NCI-H187 treated with DMSO at 0.1 percent for 48 hours (cell line): ENCODE measurements at places on chromosomes 13 and 19.

DNA sequence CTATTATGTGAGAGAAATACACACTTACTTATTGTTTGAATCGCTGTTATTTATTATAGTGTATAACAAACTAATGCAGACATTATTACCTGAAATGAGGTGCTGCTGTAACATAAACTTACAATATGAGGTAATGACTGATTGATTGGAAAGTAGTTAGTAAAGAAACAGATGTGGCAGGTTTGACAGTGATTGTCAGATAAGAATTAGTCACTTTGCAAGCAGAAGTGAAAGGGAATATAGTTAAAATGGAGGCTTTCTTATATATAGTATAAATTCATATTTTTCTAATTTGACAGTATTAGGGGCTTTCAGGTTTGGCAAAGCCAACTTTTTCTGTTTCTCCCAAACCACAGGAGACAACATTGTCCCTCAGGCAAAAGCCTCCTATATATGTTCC is 20.6 kb downstream of the MIR17HG start:
- DNase-seq = no peak

DNA sequence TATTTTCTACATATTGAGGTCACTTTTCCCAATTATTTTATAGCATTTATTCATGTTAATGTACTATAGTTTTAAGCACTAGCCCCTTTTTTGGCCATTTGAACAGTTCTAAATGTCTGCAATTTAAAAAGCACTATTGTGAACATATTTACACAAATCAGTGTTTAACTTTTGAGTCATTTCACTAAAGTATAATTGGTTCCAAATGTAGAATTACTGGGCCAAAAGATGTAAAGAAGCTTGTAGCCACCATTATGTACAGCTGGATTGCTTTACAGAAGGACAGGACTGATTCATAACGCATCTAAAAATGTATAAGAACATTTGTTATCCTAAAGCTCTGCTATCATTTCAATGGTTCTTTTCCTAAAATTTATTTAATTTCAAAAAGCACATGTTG is 16.6 kb upstream of the ATP12A start:
- no peak for DNase-seq

DNA sequence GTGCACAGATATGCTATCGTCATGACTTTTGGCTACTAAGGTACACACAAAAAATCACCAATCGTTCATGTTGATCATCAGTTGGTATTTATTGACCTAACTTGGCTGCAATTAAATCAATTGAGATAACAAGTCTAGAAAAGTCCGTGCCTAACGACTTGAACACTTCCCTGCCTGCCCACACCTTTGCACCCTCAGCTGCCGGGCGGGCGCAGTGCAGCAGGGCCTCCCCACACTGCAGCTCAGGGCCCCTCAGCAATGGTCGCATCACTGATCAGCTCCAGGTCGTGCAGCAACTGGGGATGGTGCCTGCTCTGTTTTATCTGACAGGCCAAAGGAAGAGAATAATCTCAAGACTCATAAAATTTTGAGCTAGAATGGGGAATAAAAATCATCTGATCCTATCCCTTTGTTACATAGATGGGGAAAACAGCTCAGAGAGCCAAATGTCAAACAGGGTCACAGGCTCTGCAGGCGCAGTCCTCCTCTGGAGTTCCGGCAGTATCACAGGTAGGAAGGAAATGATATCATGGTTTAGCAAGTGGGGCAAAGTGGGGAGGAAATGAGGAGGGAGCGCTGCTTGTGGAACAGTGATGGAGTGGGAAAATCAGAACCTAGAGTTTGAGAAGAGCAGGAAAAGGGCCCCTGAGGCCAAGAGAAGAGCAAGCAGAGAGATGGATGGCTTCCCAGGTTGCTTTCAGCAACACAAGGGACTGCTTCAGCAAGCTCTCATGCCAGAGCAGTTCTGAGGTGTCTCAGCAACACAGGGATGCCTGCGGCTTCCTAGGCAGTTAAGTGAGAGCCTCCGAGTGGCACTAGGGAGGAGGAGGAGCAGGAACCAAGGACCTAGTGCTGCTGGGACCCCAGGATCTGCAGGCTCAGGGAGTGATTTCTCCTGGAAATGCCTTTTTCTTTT is 57.5 kb downstream of the SLC7A1 start:
- DNase-seq = no peak

DNA sequence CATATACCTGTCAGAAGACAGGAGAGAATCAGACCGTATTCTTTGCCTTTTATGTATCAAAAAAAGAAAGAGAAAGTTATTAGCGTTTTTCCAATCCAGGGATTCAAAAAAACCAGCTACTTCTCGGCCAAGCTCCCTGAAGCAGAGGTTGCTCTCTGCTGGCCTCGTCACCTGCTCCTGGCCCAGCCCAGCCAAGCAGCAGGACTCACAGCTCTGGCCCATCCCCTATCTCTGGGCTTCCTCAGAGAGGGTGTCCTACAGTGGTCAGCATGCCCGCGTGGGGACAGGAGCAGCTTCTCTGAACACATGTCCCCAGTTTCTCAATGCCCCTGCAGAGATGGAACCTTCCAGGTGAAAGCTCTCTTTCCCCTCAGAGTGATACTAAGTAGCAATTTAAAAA is 209.0 kb downstream of the URI1 start:
- DNase-seq = no peak

- no peak for DNase-seq
Observed at GRCh38 chr19:42475366-42475765, 32.6 kb upstream of the CXCL17 start.

DNA sequence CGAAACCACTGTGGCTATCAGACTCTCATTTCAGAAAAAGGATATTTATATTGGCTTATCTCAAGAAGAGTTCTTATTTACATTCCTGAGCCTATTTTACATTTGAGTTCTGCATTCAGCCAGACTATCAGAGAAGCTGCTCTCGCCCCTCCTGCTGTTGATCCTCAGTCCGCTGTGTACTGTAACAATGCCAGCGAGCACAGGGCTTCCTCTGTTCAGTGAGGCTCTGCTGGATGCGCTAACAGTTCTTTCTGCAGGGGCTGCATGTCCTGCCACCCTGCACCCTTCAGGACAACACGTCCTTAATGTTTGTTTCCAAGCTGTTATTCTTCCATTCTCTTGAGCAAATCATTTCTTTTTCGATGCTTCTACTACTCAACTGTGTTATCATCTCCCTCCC is 463.7 kb upstream of the SGCG start:
- no peak for DNase-seq

GRCh38 chr13:108560093-108560492 is 69.3 kb upstream of the MYO16 start:
- DNase-seq = no peak

- DNase-seq = no peak
Observed at GRCh38 chr19:31591258-31591657, 242.0 kb upstream of the TSHZ3 start.

DNA sequence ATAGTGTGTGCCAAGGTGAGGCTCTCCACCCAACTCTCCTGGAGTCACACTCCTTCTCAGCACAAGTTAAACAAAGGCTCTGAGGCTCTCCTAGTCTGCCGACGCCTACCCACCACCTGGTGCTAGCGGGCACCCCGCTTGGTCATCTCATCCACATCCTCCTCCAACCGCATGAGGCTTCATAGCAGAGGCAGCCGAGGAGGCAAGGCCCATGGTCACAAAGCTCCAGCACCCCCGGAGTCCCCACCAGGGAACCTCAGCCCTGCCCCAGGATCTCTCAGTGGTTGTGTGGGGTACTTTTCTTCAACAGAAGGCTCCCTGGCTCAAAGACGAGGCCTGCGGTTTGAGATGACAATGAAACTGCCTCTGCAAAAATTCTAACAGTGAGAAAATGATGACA is 43.0 kb downstream of the STK24 start:
- no peak for DNase-seq

DNA sequence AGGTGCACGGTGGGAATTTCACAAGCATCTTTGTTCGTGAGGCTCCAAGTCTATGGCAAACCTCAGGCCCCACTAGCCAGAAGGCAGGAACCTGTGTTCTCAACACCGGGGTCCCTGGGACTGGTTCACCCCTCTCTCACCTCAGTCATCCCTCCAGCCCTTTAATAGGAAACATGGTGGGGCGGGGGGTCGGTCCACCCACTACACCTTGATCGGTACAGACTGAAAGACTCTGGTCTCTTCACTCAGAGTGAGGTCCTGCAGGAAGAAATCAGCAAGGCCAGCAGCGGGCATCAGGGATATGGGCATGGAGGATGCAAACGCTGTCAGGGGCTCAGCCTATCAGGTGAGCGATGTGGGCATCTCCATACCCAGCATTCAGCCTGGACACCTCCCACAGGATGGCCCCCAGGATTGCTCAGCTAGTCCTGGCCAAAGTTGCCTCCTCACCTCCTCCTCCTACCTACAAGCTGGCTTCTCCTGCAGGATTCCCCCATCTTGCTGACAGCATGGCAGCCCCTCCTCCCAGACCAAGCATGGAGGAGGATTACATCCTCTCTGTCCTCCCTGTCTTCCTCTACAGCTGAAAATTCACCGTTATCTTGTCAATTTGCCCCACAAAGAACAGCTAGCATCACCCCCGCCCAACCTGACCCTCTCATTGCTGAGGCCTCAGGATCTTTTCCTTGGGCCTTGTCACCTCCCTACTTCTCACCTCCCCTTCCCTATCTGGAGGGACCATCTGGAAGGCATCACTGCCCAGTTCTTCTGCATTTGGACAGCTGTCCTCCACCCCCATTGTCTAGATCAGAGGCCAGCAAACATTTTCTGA is 37.3 kb upstream of the CD33 start:
- DNase-seq = no peak

DNA sequence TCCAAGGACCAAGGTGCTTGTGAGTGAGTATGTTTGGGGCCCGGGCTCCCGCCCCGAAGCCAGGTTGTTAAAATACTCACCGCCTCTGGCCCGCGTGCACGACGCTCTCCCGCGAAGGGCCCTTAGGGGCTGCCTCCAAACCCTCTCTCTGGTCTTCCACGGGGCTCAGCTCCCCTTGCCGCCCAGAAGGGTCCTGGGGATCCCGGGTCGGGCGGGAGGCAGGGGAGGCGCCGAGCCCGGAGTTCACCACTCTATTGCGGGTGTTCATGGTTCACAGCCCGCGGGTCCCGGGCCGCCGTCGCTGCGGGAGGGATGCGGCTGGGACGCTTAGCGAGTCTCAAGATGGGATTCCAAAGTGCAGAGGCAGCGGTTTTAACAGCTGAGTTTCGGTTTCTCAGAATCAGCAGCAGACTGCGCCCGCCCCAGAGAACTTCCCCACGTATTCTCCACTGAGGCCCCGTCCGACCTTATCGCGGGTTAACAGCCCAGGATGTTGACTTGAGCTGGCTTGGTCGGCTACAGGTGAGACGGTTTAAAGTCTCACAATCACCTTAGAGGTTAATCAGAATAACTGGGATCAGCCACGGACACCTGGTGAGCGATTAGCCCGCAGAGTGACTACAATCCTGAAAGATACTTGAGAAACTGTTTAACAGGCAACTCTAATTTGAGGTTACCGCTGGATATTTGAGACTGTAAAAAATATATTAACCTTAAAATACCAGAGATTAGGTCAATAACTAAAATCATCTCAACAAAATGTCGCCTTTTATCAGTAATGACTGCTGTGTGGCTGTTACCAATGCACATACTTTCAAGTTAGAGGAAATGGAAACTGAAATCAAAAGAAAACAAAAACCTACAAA is at the start of gene EPSTI1:
Gene EPSTI1, minus strand, starts transcription at position 344 of the 866 bp plus-strand sequence. Its CDS starts 76 bp downstream, at position 268.
- no peak for DNase-seq

DNA sequence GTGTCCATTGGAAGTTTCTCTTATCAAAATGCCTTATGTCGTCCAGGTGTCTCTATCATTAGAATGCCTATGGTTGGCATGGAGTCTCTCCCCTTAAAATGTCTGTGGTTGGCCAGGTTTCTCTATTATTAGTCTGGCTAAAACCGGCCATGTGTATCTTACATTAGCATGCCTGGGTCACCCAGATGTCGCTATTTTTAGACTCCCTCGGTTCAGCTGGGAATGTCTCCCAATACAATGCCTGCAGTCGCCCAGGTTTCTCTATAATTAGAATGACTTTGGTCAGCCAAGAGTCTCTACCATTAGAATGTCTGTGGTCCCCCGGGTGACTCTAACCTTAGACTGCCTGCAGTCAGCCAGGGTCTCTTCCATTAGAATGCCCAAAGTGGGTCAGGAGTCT is 1536.1 kb downstream of the UQCRFS1 start:
- no peak for DNase-seq

GRCh38 chr19:5018224-5019015 is 49.5 kb downstream of the KDM4B start:
- DNase-seq = no peak

- no peak for DNase-seq
Observed at GRCh38 chr19:45090034-45090433, 2.9 kb upstream of the PPP1R37 start.

DNA sequence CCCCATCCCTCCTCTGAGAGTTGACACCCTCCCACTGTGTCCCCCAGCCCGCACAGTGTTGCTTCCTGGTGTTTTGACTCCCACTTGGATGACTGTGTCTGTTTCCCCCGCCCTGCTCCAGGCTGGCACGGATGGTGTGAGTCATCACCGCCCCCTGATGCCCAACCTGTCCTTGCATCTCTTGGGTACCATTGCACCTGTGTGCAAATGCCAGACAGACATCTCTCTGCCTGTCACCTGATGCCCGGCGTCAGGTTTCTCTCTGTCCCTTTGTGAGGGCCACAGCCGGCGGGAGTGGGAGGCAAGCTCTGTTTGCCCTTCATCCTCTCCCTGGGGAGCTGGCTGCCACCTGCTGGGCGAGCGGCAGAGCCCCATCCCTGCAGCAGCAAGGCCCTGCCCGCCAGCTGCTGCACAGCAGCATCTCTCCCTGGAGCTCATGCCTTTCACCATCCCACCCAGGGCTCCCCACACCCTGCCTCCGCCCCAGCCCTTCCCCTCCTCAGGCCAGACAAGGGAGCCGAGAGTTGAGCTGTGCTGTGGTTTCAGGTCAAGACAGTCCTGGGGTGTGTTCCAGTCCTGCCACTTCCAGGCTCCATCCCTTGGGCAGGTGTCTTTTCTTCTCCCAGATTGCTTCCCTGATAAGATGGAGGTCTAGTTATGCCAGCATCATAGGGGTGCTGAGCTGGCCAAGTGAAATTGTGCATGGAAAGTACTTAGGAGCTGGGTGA is 29.7 kb downstream of the NKPD1 start:
- peak; percentile 87 for DNase-seq

- no peak for DNase-seq
Observed at GRCh38 chr13:40077396-40078027, 422.1 kb downstream of the COG6 start.

- DNase-seq = no peak
Observed at GRCh38 chr13:32277839-32278238, 37.3 kb downstream of the ZAR1L start.

DNA sequence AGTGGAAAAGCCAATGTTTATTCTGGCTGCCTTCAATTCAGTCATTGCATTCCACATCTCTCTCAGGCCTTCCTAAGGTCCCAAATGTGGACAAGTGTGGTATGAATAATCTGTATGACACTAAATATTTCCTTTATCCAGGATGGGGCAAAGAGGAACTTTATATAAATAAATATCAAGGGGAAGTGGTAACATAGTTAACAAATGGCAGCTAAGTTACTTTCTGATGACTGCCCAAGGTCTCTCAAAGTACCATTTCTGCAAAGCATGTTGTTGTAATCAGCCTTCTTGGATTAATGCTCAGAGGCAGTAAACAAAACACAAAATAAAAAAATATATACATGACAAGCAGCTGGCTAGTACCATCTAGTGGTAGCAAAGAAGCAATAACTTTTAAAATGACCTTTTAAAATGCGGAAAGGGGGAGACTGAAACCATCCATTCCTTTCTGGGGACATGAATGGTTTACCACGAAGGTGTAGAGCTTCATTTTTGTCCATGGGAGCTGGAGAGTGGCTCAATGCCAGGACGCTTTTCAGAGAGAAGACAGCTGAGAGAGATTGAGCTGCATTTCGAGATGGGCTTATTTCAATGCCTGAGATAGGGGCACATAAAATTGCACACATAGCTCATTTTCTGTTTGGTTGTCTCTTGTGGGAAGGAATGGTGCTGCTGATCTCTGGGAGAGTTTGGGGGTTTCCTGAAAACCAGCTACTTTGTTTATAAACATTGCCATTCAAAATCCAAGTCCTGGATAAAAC is 259.2 kb downstream of the RFC3 start:
- DNase-seq = no peak
